ENCODE measurements at places on chromosomes 2 and 18.

- DNase-seq, result no peak
Observed at GRCh38 chr2:233031556-233032500, 644 bp upstream of the NEU2 start.

GRCh38 chr2:72947952-72948830 lies 30.9 kb downstream of the EMX1 start:
- no peak for DNase-seq

DNA sequence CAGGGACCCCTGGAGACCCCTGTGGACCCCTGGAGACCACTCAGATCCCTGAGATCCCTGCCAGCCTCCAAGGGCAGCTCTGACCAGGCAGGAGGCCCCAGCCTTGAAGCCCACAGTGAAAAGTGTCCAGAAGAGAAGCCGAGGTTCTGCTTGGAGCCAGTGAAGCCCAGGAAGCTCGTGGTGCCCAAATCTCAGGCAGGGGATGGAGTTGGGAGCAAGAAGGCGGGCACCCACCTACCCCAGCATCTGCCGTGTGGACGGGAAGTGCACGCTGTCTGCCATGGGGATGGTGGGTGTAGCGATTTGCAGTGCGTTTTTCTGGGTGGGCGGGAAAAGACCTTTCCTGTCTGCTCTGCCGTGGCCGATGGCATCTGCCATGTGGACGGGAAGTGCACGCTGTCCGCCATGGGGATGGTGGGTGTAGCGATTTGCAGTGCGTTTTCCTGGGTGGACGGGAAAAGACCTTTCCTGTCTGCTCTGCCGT lies 120.6 kb upstream of the CTDP1 start:
- DNase-seq, result no peak

DNA sequence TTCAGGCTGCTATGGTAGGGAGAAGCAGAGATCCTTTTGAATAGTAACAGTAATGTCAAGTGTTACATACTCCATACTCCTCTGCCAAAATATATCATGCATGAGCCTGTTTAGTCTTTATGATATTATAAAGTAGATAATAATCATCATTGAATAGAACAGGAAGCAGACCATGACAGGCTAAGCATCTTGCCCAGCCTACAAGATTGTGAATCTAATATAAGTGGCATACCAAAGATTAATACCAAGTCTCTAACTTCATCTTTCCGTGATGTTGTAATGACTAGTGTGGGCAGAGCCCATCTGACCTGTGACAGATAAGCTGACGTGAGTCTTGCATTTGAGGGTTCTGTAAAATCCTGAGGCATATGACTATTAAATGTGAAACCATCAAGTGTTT lies 13.1 kb downstream of the NDUFB3 start:
- no peak for DNase-seq

- no peak for DNase-seq
Observed at GRCh38 chr2:124289615-124290014, 264.5 kb downstream of the CNTNAP5 start.

DNA sequence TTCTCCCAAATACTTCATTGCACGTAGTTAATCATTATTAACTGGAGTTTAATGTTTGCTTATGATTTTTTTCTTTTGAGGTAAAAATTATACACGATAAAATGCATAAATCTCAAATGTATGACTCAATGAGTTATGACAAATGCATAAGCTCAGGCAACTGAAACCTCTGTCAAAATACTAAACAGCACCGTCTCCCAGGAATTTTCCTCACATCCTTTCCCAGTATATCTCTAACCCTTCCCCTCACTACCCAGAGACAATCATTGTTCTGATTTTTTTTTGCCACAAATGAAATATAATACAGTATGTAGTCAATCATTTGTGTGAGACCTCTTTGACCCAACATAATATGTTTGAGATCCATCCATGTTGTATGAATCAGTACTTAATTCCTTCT lies 606.5 kb downstream of the CPS1 start:
- DNase-seq, result no peak

GRCh38 chr2:9826208-9826607 lies 17.1 kb upstream of the TAF1B start:
- DNase-seq, result no peak

All from CD4-positive, alpha-beta T cell treated with Interleukin-15 for 1 hour (primary cell).